Hypothalamus (tissue), 51 donors: ENCODE measurements at places on chromosomes 16 and 17.

GRCh38 chr17:37759014-37759637, 14.3 kb upstream of the HNF1B start:
- DNase-seq = no peak

DNA sequence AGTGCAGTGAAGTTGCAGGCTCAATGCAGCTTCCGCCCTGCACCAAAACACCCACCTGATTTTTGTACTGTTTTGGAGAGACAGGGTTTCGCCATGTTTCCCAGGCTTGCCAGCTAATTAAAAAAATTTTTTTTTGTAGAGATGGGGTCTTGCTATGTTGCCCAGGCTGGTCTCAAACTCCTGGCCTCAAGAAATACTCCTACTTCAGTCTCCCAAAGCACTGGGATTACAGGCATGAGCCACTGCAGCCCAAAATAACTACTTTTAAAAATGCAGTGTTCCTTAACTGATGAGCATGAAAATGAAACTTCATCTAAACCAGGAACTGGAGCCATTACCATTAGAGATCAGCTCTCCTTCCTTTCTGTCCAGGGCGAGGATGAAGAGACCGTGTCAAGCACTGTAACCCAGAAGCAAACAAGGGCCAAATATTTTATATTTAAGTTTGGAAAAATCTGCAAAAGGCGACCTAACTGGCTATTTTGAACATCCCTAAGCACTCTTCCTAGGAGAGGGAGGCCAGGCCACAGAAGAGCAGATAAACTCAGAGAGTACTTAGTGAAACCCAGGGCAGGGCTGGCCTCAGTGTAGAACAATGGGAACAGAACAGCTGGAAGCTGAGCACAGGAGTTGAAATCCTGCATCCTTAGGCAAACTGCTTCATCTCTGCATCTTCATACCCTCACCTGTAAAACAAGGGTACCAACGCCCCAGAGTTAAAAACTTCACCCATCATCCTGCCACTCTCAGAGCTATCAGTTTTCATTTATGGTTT, 24.0 kb downstream of the CREBBP start:
- DNase-seq = no peak

DNA sequence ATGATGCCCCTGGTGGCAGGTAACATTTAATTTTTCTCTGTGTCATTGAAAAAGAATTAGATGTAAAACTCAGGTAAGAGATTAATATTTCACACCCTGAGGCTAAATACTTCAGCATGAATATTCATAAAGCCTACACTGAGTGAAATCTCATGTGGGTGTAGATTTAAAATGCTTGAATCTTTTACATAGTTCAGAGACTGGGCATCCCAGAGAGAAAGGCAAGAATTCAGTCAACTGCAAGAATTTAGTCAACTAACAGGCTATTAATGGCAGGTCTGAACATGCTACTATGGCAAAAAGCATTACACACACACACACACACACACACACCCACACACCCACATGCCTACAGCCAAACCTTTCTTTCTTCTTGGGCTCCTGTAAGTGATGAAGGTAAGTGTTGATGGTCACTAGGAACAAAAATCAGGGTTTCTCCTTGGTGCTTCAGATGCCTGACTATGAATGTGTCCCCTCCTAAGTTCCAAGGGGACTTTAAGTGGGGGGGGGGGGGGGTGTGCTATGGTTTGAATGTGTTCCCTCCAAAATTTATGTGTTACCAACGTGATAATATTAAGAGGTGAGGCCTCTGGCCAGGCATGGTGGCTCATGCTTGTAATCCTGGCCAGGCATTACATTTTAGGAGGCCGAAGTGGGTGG, 63.7 kb upstream of the PSMD7 start:
- DNase-seq = no peak

DNA sequence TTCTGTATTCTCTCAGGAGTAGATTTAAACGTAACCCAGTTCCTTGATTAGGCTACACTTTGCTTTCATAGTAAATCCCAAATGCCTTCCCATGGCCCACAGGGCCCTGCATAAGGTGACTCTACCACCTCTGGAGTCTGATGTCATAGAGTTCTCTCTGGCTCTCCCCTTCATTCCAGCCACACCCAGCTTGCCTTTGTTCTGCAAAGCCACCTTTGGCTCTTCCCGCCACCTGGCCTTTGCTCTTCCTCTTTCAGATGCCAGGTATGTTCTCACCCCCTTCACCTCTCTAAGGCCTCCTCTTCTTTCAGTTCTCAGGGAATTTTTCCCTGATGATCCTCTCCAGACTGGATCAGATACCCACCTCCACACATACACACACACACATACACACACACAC, 141.3 kb upstream of the HSBP1 start:
- no peak for DNase-seq

DNA sequence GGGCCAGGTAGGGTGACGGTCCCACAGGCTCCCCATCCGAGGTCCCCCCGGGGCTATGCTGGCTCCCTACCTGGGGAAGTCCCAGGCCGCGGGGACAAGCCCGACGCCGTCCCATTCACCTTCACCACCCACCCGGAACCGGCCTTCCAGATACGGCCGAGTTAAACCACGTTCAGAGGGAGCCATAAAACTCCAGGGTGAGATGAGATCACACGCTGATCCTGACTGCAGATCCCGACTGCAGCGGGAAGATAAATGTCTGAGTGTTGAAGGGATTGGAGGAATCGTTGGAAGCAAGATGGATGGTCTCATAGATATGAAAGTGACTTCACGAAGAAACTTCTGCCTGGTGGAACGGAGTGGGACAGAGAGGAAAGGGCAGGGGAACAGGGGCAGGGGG, 13.6 kb upstream of the C1QTNF8 start:
- DNase-seq = no peak

- DNase-seq = no peak
Measured at GRCh38 chr17:61832463-61832862, 30.9 kb downstream of the BRIP1 start.

DNA sequence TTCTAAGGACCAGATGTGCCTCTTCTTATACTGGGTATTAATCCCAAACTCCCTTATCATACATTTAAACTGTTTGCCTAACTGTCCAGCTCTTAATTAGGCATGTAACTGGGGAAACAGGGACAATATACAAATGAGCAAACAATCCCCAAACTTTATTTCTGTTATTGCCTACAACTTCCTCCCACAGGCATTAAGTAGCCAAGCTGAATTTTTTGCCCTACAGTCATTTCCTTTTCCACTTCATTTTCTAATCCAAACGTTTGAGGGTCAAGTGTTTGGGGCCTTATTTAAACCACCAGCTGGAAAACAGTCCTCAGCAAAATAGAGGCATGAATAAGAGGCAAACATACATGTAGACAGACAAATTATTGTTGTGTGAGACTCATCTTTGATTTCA, 77.4 kb upstream of the CCL2 start:
- no peak for DNase-seq
